T-helper 1 cell treated with Interleukin-12 subunit alpha and Interleukin-12 subunit beta and Interleukin-4 antibody, amounts not matched to agents 30 ng/mL and 1 ng/mL, for 36 hours (primary cell): ENCODE measurements at places on chromosomes 5 and 9. TPM values are rescaled to one million over a fixed set of nuclear protein-coding genes. Genes with fewer than 3 reads are reported as not detected.

Gene SAPCD2
- 19.7 and 21.1 TPM in 2 replicates for total RNA-seq

Gene WDR55
- total RNA-seq: 33.0 and 35.7 TPM in 2 replicates

Gene RIMOC1
- 25.5 and 26.9 TPM in 2 replicates for total RNA-seq

Gene DAPK1
- total RNA-seq: 0.66 and 0.69 TPM in 2 replicates

Gene REEP2
- 1.1 and 1.8 TPM in 2 replicates for total RNA-seq

Gene ZBED3
- total RNA-seq: 0.29 and 0.46 TPM in 2 replicates

Gene GDA
- 0.02 TPM in 1 of 2 replicates, not detected in the other for total RNA-seq

Gene PKD2L2
- total RNA-seq: not detected in 2 replicates

Gene ARSK
- 4.4 and 4.8 TPM in 2 replicates for total RNA-seq

Gene TPRN
- total RNA-seq: 9.5 and 9.9 TPM in 2 replicates

Gene PALM2AKAP2
- 5.2 and 8.2 TPM in 2 replicates for total RNA-seq

Gene EIF4EBP3
- 9.4 and 10.3 TPM in 2 replicates for total RNA-seq

Gene DOCK8
- total RNA-seq: 266 and 274 TPM in 2 replicates

Gene C1QTNF3
- 2.5 and 3.9 TPM in 2 replicates for total RNA-seq

Gene WDR31
- 1.2 and 2.0 TPM in 2 replicates for total RNA-seq

Gene PCSK1
- total RNA-seq: not detected in 2 replicates

Gene NREP
- total RNA-seq: 18.0 and 21.3 TPM in 2 replicates

Gene KCNT1
- not detected in 2 replicates for total RNA-seq

Gene MSX2
- total RNA-seq: not detected in 2 replicates

Gene TRIM36
- total RNA-seq: 0.39 TPM in 1 of 2 replicates, not detected in the other

Gene ZNF462
- 0.71 TPM in 2 replicates for total RNA-seq

Gene GRHPR
- 49.6 and 53.9 TPM in 2 replicates for total RNA-seq

Gene SYK
- total RNA-seq: 0.07 and 0.42 TPM in 2 replicates

Gene SHISAL2B
- not detected in 2 replicates for total RNA-seq

Gene LCN10
- total RNA-seq: 0.07 TPM in 1 of 2 replicates, not detected in the other

Gene MARVELD2
- total RNA-seq: 0.17 TPM in 1 of 2 replicates, not detected in the other

Gene ZNF658
- 3.0 and 3.3 TPM in 2 replicates for total RNA-seq

Gene RACK1
- total RNA-seq: 1,646 and 1,652 TPM in 2 replicates

Gene SOX30
- total RNA-seq: 0.10 and 0.12 TPM in 2 replicates
